ENCODE measurements at places on chromosomes 5 and 9.

GRCh38 chr9:114691046-114691955 is 9.3 kb upstream of the TEX48 start:
- no peak for DNase-seq

- no peak for DNase-seq
Measured at GRCh38 chr5:148620696-148621095, 33.6 kb downstream of the HTR4 start.

- DNase-seq, result no peak
Measured at GRCh38 chr5:87787625-87788256, 375.0 kb upstream of the CCNH start.

DNA sequence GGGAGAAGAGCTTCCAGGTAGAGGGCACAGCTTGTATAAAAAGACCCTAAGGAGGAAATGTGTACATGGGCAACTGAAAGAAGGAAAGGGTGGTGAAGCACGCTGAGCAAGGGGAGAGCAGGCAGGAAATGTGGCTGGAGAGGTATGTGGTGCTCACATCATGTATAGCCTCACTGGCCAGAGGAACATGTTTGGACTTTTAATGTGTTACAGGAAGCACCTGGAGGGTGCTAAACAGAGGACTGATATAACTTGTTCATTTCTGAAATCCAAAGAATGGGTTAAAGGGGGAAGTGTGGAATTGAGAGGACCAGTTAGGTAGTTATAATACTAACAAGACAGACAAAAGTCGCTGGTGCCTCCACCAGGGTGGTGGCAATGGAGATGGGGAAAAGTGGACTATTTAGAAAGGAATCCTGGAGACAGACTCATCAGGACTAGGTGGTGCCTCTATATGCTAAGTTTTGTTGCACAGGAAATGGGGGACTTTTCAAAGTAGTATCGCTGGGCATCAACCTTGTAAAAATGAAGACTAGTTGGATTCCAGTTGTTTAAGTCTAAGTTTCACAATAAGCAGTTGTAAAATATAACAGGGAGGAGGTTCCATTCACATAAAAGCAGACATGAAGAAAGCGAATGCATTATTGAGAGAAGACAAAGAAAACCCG is 63.1 kb upstream of the CD180 start:
- DNase-seq, result no peak

DNA sequence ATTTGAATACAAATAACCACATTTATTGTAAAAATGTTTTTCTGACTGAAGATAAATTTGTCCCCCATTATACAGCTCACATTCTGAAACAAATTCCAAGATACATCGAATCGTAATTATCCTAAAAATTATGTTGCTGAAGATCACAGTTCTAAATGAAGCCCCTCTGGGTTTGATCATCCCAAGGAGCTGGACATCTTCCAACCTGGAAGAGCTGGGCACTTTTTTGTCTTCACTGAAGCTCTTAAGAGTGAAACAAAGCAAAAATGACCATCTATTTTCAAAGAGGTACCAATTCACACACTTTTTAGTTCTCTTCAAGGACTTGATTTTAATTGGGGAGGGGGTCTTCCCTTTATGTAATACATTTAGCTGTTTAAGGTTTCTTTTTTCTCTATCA is 5.5 kb downstream of the CTNND2 start:
- no peak for DNase-seq

- DNase-seq, result no peak
Measured at GRCh38 chr5:93425096-93425495, 155.9 kb downstream of the NR2F1-AS1 start.

DNA sequence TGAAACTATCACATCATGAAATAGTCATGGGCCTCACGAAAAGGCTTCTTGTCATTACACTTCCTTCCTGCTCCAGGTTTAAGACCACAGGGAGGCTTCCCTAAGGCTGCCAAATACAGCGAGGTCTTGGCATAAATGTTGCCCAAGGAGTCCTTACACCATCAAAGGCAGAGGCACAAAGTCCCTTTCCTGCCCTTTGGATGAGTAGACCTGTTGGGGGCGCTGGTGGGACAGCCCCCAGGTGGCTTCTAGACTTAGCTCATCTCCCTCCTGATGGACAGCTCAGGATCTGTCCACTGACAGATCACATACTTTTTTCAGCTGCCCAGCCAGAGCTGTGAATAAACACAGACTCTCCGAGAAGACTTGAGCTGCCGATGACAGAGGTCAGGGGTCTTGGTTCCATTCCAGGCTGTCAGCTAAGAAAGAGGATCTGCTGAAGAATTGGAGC is 15.5 kb upstream of the MEGF9 start:
- DNase-seq, result no peak

GRCh38 chr9:124835026-124835557 is 18.2 kb upstream of the WDR38 start:
- peak; percentile 80 for DNase-seq

DNA sequence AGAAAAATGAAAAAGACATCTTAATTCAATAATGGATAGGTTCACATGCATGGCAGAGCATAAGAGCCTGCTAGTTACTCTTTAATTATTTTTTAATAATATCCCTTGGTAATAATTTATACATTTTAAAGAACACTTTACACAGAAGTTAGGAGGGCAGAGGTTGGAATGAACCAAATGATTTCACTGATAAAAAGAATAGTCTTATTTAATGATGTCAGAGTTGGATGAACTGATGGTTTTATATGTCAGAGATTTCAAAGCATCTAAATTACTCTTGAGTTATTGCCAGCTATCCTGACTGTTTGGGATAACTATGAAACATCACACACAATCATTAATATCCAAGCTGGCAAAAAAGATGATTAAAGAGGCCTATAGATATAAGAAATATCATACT is 244.8 kb downstream of the CSNK1G3 start:
- DNase-seq, result no peak

- DNase-seq, result no peak
Measured at GRCh38 chr9:83724436-83724835, 16.7 kb upstream of the UBQLN1 start.

DNA sequence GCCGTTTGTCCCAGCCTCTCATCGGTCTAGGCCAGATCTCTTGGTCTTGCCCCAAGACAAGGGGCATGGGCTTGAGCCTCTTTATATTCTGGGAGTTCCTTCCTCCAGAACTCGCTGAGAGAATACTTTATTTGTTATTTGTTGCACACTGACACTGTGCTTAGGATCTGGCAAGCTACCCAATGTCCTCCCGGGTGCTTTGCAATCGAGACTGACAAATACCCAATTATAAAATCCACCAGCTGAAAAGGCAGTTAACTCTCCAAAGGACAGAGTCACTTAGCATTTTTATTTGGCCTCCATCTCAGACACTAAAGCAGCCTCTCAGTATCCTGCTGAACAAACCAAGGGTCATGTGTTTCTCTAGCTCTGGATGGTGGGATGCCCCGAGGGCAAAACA is 500.2 kb upstream of the DAP start:
- DNase-seq, result no peak

- DNase-seq, result no peak
Measured at GRCh38 chr9:22457448-22457847, 10.8 kb downstream of the DMRTA1 start.

DNA sequence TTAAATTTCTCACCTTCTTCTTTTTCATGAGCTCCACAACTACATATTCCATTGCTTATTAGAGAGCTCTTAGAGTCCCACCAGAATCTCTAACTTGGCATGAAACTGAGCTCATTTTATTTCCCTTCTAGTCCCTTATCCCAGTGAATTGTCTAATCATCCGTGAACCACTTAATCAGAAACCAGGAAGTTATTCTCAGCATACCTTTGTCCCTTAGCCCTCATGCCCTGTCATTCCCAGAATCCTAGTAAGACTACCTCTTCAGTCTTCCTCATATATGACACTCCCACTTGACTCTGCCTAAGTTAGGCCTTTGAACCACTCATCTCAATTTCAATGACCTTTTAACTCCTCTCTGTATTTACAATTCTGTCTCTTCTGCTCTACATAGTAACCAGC is 93.0 kb upstream of the PAPPA start:
- no peak for DNase-seq

DNA sequence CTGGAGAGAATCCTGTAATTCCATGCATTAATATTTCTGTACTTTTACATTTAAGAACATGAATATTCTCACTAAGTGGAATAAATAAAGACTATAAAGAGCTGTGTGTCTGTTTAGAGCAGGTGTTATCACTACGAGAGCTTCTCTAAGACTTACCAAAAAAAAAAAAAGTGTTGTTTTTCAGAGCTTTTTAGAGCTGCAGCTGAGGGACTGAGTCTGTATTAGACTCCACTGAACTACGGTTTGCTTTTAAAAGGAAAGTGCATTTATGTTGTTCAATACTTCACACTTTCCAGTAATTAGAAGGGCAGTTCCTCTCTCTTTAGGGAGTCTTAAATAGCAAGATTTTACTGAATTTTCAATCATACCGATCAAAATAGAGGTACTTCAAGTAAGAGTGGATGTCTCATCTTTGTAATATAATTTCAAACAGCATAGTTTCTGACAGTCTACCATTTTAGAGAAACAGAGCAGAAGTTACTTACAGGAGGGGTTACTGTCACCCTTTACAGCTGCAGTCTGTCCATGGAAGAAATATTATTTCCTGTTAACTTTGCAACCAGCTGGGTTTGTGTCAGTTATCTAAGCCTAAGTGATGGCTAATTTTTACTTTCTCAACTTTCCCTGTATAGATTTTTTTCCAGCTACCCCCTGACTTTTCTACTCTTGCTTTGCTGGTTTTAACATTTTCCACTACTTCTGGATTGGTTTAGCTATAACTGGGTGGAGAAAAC is 2.4 kb downstream of the SYK start:
- no peak for DNase-seq

DNA sequence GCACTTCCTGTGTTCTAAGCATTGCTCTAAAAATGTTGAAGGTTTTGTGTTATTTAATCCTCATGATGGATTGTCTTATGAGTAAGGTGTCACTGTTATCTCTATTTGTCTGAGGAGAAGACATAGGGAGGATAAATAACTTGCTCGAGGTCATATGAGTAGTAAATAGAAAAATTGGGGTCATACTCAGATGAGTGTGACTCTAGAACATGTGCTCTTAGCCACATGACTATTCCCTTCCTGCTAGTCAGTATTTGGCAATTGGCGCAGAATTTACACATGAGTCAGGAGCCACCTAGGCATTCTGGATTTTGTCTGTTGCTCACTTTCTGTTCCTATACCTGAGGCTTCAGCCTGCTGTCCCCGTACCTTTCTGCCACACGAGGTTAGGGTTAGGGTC is 234.6 kb upstream of the CD180 start:
- no peak for DNase-seq

- no peak for DNase-seq
Measured at GRCh38 chr5:67792891-67793290, 422.7 kb upstream of the PIK3R1 start.

DNA sequence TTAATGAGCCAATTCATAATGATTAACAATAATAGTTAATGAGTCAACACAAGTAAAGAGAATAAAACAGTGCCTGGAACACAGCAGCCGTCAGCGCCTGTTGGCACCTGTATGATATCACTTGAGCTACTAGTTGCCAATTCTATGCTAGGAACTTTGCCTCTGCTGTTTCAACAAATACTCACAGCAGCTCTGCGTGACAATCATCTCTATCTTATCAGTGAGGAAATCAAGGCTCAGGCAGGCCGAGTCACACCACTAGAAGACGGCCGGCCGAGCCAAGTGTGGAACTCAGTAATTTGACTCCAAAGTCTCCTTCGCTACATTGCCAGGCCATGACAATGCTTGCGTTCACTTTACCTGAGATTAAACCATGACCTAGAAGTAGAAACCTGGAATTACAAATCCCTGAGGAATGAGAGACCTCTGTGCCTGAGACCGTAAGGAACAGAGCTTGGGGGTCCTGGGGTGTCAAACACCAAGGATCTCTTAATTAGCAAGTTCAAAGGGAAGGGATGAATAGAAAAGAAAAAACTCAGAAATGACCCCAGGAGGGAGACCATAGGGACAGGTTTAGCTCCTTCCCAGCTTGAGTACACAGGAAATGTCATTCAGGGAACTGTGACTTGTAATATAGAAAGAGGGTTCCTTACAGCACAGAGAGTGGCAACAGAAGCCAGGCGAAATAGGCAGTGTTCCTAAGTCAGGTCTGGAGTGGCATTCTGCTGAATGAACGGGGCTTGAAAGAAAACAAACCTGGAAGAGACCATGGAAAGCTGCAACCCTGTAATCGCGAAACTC is 109.1 kb downstream of the SUSD1 start:
- no peak for DNase-seq

DNA sequence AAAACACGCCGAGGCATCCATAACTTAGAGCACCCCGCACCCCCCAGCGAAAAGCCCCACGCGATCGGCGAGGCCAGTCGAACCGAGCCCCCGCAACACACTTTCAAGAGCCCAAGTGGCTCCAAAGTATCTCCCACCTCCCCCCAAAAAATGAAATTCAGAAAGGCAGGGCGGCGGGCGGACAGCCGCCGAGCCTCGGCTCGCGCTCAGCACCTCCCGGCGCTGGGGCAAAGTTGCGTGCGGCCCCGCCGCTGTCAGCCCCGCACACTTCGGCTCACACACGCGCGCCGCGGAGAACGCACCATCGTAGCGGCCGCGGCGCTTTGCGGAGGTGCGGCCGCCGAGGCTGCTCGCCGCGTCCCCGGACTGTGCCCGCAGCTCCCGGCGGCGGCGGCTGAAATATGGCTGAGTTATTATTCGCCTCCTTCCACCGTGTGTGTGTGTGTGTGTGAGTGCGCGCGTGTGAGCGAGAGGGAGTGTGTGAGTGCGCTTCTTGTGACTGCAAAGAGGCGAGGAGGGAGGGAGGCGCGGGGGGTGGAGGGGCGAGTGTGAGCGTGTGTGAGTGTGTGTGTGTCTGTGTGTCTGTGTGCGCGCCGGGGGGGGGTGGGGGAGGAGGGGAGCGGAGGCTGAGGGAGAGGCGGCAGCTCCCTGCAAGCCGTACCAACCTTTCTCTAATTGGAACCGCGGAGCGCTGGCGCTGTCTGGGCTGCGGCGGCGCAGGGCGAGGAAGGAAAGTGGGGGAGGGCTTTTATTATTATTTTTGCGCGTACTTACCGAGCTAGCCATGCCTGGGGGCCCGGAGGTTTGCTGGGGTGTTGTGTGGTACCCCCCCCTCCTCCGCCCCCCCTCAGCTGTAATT is 599 bp downstream of the MLLT3 start:
- DNase-seq, result peak; percentile 86

DNA sequence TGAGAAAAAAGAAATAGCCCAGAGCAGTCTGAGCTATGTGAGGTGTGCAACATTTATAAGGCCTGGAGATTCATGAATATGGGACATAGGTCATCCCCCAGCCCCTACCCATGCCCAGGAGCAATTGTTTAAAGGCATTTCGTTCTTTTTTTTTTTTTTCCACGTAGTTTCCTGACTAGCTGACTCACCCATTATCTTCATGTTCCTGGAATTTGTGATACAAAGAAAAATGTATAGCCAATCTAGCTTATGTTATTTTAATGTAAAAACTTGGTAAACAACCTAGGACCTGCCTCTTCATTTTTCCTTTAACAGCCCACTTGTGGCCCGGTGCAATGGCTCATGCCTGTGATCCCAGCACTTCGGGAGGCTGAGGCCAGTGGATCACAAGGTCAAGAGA is 81.3 kb downstream of the OSTF1 start:
- no peak for DNase-seq

DNA sequence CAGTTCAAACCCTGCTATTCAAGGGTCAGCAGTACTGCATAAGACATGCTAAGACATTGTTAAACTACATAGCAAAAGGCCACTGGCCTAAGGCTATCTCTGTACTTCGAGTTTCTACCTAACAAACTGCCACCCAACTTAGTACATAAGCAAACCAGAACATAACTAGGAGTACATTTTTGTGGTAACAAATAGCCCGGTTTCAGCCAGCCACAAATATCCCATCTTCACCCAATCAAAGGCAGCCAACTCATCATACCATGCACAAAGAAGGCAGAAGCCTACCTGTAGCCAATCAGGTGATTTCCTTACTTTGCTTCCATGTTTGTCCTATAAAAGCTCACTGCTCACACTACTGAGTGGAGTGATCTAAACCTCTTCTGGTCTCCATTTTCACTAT is 201.4 kb downstream of the SMARCA2 start:
- no peak for DNase-seq
